ENCODE measurements at places on chromosomes 1 and 21.

DNA sequence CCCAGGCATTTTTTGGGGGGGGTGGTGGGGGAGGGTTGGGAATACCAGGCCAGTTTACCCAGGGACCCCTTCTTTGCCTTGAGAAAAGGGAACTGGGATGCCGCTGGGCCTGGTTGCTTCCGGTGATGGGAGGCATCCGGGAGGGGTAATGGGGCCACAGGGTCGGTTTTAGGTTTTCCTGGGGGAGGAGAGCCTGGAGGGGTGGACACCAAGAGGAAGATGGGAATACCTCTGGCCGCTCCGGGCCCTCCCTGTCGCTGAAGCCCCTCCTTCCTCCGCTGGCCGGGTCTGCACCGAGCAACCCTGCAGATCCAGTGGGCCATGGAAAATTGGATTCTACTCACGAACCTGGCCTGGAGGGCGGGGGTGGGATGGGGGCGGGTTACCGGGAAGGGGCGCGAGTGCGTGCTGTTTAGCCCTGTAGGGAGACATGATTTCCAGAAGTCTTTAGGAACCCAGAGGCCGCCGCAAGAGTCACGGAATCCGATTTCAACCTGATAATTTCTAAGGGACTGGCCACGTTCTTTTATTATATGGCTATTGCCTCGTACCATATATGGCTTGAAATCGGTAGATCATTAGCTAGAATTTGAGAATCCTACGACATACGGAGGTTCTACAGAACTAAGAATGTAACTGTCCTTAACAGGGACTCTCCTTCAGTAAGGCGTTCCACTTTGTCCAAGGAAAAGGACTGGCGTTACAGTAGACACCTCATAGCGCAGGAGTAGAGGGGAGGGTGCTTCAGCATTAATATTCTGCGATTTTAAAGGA is 749 bp downstream of the AKIRIN1 start:
- DNase-seq = peak; percentile 25

GRCh38 chr1:17611991-17612390 is 72.5 kb downstream of the ARHGEF10L start:
- DNase-seq = no peak

DNA sequence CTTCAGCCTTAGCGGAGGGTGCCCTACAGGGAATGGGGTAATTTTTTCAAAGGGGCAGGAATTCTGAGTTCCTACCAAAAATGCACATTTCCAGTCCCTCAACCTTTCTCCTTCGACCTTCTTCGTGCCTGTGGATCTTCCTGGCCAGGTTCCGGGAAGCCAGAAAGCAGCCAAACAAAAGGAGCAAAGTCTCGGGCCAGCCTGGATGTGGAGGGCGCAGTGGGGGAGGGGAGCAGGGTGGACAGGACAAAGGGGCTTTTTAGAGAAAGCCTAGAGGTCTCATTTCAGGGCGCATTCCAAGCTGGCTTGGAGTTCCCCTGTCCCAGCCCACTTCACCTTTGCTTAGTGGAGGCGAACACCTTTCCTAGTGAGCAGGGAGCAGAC is 2.9 kb upstream of the INAVA start:
- DNase-seq = no peak

GRCh38 chr1:19799230-19800075 is at the start of gene TMCO4:
TSS of gene TMCO4 (minus strand) at chr1:19799916. CDS start at chr1:19780758, 19,158 bp downstream.
- peak; percentile 77 for DNase-seq

- no peak for DNase-seq
Observed at GRCh38 chr1:183864611-183865010, 59.7 kb downstream of the RGL1 start.

DNA sequence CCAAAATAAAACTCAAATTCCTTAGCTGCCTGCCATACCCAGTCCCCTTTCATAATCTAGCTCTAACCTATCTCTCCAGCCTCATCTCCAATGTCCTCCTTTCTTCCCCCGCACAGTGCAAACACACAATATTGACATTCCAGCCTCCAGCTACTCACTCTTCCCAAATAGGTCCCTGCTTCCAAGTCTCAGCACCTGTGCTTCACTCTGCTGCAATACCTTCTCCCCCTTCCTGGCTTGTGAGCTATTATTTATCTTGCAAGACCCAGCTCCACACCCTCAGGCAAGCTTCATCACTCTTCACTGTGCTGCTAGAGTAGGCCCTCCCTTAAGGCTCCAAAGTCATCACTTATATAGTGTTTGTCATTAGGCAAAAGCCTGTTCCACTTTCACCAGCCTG is 9.7 kb downstream of the PLPP3 start:
- DNase-seq = no peak

DNA sequence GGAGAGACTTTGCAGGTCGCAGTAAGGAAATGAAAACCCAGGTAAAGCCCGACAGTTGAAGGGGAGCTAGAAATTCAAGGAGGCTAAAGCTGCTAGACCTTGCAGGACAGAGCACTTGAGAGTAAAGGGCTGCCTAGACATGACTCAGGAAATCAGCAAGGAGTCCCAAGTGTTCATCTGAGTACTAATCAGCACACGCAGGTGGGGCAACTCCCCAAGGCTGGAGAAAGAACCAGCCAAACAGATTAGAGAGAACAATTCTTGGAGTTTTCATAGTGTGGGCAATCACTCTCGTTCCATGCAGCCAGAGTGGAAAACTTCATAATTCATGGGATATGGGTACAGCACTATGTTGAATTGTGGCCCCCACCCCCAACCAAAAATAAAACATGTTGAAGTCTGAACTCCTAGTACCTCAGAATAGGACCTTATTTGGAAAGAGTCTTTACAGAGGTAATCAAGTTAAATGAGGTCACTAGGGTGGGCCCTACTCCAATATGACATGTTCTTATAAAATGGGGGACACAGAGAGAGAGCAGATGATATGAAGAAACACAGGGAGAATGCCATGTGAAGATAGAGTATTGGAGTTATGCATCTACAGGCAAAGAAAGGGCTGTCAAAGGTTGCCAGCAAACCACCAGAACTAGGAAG is 28.0 kb downstream of the SYDE2 start:
- no peak for DNase-seq

GRCh38 chr21:35394634-35395369 is 345.7 kb upstream of the RUNX1 start:
- DNase-seq = no peak

DNA sequence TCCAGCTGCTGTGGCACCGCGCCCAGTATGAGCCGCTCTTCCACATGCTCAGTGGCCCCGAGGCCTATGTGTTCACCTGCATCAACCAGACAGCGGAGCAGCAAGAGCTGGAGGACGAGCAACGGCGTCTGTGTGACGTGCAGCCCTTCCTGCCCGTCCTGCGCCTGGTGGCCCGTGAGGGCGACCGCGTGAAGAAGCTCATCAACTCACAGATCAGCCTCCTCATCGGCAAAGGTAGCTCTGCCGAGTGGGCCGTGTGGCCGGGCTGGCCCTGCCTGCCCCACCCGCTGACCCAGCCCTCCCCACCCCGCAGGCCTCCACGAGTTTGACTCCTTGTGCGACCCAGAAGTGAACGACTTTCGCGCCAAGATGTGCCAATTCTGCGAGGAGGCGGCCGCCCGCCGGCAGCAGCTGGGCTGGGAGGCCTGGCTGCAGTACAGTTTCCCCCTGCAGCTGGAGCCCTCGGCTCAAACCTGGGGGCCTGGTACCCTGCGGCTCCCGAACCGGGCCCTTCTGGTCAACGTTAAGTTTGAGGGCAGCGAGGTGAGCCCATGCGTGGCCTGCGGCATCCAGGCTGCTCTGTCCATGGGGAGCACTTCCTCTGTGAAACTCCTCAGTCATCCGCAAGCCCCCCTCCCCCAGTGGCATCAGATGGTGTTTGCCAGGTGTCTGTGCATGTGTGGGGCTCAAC is 64.2 kb downstream of the PIK3CD start:
- DNase-seq = no peak

GRCh38 chr1:36172017-36172747 is 16.2 kb downstream of the MAP7D1 start:
- no peak for DNase-seq

DNA sequence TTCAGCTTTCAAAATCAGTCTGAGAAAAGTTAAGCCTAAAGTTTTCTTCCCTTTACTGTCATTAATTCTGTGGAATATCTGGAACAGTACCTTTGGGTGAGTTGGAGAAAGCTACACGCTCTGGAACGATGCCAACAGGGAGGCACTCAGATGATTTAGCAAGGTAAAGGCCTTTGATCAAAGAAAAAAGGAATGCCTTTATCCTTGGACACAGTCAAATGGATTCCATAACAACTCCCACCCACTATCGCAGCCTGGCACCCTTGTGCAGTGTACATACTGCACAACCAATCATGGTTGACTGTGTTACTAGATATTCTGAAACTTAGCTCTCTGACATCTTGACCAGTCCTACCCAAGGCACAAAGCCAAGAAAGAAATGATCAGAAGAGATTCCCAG is 218.7 kb downstream of the PATJ start:
- DNase-seq = no peak

- no peak for DNase-seq
Observed at GRCh38 chr1:167991546-167991945, 54.7 kb upstream of the MPC2 start.

DNA sequence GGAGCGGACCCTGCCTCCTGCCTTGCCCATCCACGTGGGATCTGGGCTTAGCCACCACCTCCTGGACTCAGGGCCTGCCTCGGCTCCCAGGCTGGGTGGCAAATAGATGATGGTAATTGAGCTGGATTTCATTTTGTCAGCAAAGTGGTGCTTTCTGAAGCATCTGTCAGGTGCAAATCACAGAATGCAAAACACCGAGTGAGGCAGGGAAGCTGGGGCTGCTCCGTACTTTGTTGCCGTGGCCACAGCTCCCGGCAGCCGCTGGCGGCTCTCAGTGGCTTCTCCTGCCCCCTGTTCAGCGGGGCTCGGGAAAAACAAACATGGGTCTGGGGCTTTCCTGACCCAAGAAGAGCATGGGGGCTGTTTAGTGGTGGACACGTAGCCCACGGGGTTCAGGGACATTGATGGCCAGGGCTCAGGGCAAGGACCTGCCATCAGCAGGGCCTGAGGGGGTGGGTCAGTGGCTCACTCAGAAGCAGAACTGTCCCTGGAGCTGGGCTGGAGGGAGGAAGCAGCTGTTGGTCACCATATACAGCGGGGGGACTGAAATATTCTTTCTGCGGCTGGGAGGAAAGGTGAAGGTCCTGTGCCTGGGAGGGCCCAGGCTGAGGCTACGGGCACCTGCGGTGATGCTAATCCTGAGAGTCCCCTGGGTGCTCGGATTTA is 130.0 kb upstream of the VAMP3 start:
- DNase-seq = no peak

- DNase-seq = no peak
Observed at GRCh38 chr1:189693140-189693539, 784.5 kb downstream of the BRINP3 start.

DNA sequence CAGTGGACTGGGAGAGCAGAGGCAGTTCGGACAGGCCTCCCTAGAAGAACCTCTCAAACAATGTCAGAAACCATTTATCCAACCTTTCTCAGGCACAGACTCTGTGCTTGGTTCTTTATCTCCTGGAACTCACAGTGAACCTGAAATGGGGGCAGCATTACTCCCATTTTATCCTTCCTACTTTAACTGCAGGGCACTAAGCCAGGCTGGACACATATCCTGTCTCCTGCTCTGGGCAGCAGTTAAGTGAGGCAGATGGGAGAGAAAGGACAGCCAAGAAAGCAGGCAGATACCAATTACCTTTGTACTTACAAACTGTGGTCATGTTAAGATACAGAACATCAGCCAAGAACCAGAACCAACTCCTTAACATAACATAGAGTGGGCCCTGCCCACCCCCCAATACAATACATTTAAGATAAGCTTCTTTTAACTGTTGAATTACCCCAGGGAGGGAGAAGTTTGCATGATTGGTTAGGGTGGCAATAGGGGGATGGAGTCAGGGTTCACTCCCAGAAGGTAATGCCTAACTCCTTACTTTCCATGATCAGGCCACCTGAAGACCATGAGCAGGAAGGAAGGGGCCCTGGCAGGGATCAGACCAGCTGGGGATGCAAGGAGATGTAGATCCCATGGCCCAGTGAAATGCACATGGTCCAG is 10.9 kb downstream of the KDF1 start:
- no peak for DNase-seq

DNA sequence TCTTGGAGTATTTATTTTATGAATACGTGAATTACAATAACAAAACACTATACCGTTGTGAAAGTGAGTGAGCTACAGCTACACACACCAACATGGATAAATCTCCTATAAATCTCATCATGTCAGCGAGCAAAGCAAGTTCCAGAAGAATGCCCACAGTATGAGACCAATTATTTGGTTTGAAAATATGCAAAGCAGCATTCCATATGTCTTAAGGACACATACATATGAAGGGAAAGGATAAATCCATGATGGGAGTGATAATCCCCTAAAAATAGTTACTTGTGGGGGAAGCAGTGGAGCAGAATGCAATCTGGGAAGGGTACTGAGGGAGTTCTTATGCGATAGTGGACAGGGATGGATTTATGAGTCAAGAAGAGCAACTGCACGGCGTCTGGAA is 261.3 kb downstream of the DISC1 start:
- no peak for DNase-seq

GRCh38 chr1:106875622-106876021 is 180.9 kb upstream of the PRMT6 start:
- peak; percentile 9 for DNase-seq

DNA sequence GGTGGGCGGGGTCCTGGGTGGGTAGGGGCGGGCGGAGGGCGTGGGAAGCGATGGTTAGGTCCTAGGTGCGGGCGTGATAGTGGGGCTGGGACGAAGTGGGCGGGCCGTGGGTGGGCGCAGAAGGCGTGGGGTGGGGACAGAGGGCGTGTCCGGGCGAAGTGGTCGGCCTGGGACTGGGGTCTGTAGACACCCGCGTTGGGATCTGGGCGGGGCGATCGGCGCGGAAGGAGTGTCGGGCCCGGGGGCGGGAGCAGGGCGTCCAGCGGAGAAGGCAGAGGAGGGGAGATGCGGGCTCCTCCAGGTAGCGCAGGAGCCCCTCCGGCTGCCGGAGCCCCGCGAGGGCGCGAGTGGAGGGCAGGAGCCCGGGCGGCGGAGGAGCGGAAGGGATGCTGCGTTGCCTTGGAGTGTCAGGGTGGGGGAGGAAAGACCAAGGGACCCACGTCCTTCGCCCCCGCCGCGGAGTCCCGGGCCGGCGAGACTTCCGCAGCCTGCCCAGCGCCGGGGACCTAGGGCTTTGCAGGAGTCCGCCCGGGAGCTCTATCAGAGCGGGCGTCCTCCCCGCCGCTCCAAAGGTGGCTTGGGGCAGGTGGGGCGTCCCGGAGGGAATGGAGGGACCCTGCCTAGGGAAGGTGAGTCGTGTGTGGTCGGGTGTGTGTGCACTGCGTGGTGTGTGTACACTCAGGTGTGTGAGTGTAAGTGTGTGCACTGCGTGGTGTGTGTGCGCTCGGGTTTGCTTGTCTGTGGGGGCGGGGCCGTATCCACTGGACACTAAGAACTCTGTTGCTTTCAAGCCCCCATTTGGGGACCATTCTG is 27.0 kb upstream of the PRSS38 start:
- DNase-seq = no peak

DNA sequence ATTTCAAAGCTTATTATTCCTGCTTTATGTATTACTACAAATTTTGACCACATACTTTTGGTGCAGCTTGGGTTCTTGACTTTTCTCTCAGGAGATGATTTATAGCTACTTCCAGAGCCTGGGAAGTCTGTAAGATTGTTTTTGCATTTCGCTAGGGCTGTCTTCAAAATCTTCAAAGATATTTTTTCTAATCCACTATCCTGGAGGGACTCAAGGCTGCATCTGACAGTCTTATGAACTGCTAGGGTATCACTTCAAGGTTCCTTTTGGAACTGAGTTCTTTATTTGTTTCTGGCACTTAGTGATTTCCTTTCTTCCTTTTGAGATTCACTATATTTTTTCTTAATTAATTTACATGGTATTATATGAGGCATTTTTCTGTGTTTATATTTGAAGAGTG is 90.0 kb upstream of the LYPLAL1 start:
- DNase-seq = no peak

- DNase-seq = no peak
Observed at GRCh38 chr1:230163205-230163604, 96.2 kb downstream of the GALNT2 start.

Data from GM06990 (cell line).